Skeletal muscle cell (primary cell): ENCODE measurements at places on chromosomes 4 and X.

DNA sequence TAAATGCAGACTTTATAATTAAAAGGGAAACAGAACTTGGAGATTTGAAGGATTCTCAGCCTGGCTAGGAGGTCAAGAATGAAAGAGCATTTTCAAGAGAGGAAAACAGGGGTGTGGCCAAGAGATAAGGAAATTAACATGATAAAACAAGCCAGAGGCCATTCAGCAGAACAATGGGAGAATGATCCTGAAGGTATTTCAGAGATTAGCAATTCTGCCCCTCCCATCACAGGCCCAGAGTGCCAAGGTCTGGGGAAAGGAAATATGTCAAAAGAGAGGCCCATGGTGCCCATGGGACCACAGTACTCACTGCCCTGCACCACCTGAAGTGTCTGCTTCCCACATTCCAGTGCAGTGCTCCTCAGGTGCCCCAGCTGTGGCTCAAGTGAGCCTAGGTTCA, 188.5 kb upstream of the STS start:
- no peak for DNase-seq

- DNase-seq: peak; percentile 68
These were observed 17.3 kb upstream of the CWH43 start for GRCh38 chr4:48968814-48969213.

GRCh38 chr4:83658806-83659205, 122.9 kb downstream of the GPAT3 start:
- no peak for DNase-seq

GRCh38 chr4:135072553-135072952, 871.0 kb upstream of the PABPC4L start:
- no peak for DNase-seq

GRCh38 chr4:1668488-1668840, 15.6 kb downstream of the FAM53A start:
- no peak for DNase-seq

- DNase-seq: no peak
These were observed 53.0 kb upstream of the PROM1 start for GRCh38 chr4:16136827-16137226.

- DNase-seq: no peak
These were observed 24.5 kb upstream of the WDR1 start for GRCh38 chr4:10140866-10141759.

- no peak for DNase-seq
These were observed 341 bp upstream of the PRPS2 start for GRCh38 chrX:12790885-12791256.

GRCh38 chr4:162661913-162662312, 498.1 kb upstream of the FSTL5 start:
- no peak for DNase-seq

- DNase-seq: no peak
These were observed 55.9 kb upstream of the IL15 start for GRCh38 chr4:141580523-141580922.

- no peak for DNase-seq
These were observed 2.5 kb downstream of the NYX start for GRCh38 chrX:41449615-41450014.

DNA sequence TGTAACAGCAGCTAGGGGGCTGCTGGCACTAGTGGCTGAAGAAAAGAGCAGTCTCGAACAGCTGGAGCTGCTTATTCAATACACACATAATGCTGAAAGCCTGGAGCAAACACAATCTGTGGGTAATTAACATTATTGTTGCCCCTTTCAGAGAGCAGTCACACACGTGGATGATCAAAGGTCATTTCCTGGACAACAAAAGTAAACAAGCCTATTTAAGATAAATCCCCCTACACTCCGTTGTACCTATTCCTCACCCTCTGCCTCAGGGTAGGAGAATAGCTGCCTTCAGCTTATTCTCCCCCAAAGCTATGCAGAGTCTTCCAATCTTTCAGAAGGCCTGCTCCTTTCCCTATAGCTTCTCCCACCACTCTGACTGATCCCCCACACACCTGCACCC, 803.9 kb downstream of the C4orf33 start:
- no peak for DNase-seq

DNA sequence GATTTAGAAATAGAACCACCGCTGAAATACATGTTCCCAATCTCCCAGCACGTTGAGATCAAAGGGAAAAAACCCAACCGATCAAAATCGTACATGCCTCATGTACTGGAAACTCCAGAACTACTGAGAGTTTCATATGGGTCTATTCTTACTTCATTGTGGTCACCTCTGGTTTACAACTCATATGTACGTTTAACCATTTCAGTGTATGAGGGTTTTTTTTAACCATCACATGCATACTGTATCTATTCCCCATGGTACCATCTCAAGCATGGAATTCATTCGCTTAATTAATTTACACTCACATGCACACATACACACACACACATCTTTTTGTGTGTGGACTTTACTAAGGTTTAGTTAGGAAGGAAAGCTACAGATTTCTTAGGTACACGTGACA, 46.0 kb upstream of the CLNK start:
- DNase-seq: no peak

DNA sequence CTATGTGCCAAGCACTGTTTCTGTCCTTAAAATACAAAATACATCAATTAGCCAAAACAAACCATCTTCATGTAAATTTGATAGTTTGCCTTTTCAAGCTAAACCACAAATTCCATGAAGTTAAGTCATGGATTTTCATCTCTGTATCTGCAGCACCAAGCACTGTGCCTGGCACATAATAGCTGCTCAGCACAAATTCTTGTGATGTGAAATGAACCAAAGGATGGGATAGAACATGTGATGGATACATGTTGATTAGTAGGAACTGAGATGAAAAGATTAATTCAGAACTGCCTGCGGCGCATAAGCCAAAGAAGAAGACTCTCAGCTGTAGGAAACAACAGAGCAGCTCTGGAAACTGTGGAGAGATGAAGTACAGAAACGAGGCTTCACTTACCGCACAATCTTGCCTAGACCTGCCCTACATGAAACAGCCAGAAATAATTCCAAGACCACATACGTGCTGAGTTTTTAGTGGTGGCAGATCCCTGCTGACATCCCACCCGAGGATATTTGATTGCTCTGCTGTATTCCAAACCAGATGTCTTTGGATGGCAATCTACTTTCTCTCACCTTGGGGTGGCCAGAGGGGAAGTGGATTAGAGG, 40.9 kb upstream of the DCLK2 start:
- DNase-seq: no peak

GRCh38 chr4:139301821-139302611, at the start of gene NDUFC1:
NDUFC1 (minus strand) TSS chr4:139302477; CDS start chr4:139295798, 6,679 bp downstream.
- no peak for DNase-seq

GRCh38 chr4:110663206-110663605, 40.3 kb upstream of the PITX2 start:
- no peak for DNase-seq

DNA sequence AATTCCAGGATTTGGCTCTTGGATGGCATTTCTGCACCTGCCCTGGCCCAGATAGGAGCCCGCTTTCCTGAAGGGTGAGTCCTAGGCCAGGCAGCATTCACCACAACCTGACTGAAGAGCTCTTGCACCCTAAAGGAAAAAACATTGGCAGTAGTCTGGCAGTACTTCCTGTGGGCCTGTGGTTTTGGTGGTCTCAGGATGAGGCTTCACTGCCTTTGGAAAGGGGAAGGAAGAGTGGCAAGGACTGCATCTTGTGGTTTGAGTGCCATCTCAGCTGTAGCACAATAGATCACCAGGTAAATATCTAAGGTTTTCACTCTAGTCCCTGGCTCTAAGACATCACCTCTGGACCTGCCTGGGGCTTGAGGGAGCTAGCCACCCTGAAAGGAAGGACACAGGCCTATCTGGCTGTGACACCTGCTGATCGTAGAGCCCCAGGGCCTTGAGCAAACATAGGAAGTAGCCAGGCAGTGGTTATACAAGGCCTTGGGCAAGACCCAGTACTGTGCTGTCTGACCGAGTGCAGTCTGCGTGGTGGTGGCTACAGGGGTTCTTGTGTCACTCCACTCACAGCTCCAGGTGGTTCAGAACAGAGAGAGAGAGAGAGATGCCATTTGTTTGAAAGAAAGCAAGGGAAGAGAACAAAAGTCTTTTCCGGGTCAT, 28.5 kb upstream of the PRRG1 start:
- DNase-seq: no peak

DNA sequence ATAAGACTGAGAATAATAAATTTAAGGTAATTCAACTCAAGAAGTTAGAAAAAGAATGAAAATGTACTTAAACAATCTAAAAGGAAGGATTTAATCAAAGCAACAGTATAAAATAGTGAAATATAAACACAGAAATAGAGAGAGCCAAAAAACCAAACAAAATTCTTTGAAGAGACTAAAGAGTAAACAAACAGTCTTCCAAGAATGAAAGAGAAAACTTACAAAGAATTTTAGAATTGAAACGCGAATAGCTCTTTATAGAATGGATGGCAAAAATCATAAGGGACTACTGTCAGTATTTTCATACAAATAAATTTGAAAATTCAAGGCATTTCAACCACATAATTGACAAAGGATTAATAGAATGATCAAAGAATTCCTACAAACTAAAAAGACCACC, 41.7 kb downstream of the VEGFC start:
- no peak for DNase-seq

GRCh38 chrX:154096140-154097002, 1.1 kb downstream of the MECP2 start:
- DNase-seq: no peak

- no peak for DNase-seq
These were observed 165.0 kb downstream of the HEPH start for GRCh38 chrX:66328950-66329596.

- DNase-seq: no peak
These were observed 16.0 kb downstream of the PPP2R2C start for GRCh38 chr4:6456450-6456849.

DNA sequence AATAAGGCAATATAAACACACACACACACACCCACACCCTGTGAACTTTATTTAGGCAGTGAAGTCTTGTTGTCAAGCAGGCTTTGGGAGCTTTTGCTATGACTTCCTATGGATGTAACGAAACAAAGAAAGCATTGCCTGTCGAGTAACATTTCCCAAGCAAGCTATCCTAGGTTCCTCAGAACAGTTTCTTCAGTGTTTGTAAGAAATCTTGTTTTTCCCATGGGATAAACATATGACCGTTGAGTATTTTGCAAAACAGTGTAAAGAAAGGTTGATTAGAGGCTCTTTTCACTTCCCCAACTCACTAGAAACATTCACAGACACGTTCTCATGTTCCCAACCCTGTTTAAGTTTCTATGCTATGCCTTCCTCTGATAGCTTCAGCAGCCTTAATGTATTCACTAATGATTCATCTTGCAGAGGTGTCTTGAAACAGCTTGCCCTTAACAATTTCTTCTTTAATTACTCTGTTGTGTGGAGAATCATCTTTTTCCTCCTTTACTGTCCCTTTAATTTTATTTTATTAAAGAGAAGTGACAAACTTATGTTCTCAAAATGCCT, 1947.1 kb upstream of the TENM3 start:
- no peak for DNase-seq

- no peak for DNase-seq
These were observed 13.8 kb downstream of the ADH5 start for GRCh38 chr4:99074816-99075215.

DNA sequence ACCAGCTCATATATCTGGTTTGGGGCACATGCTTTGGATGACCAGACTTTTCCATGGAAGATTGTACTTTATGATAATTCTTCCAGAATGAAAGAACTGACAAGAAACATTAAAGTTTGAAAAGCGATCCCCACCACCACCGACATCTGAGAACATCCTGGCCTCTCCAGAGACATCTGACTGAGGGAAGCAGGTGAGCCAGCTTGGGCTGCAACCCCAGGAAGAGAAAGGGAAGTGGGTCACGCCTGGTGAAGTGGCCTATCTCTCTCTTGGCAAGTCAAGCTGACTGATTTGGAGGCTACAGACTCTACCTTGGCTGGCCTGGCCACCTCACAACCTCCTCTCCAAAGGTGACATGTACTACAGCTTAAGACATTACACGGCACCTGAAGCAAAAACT, 20.7 kb downstream of the PARM1 start:
- DNase-seq: no peak

DNA sequence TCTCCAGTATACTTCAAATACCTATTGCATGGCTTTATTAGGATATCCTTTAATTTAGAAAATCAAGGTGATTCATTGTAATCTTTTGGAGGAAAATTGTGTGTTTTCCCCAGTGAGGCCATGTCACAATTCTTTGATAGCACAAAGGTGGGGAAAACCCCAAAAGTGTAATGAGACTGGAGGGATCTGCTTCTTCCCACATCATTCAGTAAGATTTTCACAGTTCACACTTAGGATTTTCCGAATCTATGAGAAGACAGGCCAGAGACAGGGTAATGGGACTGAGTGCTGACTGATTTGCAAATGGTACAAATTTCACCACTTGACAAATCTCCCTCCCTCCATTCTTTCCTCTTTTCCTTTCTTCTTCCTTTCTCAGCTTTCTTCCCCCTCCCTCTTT, 181.1 kb downstream of the MGST2 start:
- DNase-seq: no peak

DNA sequence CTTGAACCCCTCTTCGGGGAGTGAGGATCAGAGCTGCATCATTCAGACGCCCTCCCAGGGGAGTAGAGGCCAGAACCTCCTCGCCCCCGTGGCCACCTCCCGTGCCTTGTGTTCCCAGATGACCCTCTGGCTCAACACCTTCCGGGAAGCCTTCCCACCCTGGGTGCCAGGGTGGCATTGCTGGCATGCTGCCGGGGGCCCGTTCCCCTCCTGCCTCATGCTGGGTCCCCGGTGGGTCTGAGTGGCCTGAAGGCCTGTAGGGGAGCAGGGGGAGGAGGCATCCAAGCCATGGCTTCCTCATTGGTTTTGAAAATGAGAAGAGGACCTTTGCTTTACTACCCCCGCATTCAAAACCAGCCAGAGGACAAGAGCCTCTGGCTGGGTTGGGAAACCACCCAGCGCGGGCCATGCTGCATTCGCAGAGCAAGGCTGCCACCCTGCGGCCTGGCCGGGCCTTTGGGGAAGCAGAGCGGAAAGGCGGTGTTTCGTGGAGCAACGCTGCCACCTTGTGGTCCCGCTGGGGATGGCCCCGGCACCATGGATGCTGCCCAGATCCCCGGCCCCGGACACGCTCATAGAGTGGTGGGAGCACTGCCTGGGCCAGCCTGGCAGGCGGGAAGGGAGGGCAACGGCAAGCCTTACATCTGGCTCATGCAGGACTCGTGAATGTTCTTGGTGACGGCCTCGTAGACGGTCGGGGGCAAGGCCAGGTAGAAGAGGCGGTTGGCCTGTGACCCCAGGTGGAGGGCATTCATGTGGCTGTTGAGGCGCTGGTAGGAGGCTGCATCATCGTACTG, 11.9 kb downstream of the G6PD start:
- no peak for DNase-seq
